ENCODE measurements at places on chromosomes 5 and 9.

DNA sequence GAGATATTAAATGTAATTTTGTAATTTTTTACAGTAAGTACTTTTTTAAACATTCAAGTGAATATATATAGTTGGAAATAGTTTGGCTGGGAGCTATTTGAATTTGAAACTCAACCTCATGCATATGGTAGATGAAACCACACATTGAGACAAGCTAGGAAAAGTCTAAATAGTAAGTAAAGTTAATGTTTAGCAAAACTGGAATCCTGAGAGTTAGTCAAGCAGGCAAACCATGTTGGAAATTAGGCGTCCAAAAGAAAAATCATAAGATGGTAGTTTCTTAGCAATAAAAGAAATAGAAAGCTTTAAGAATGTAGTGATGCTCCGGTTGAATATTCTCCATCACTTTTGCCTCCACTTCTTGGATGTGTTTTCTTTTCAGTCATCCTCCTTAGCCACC is 657.1 kb upstream of the CDH10 start:
- no peak for DNase-seq

- no peak for DNase-seq
Observed at GRCh38 chr9:72960446-72960845, 7.6 kb upstream of the ALDH1A1 start.

GRCh38 chr5:95111141-95111540 is 173.8 kb downstream of the MCTP1 start:
- DNase-seq, result no peak

- no peak for DNase-seq
Observed at GRCh38 chr5:69467442-69468225, 25.0 kb upstream of the OCLN start.

DNA sequence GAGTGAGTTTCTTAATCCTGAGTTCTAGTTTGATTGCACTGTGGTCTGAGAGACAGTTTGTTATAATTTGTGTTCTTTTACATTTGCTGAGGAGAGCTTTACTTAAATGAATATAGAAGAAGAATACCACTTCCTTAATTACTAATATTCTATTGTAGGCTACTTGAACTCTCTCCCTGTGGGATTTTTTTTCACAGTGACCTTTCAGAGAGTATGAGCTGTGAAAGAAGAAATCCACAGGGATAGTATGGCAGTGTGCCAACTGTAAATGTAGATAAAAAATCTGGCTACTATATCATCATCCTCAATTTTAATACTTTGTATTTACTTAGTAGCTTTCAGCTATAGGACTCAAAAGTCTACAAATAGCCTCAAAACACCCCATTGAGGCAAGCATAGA is 67.3 kb downstream of the COMMD10 start:
- DNase-seq, result no peak

DNA sequence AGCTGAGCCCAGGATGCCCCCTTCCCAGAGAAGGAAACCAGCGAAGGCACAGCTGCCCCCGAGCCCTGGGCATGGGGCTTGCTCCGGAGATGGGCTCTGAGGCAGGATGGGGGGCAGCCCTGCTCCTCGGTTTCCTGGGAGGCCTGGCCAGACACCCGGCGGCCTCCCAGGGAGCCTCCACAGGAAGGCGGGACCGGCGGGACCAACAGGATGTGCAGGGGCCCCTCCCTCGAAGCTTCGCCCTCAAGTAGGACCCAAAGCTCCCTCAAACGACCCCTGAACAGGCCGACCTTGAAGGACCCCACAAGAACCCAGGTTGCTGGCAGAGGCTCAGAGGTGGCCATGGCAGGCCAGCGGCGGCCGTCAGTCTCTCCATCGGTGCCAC is 11.7 kb downstream of the EXD3 start:
- DNase-seq, result no peak

All from brain pericyte (primary cell).